ENCODE measurements at places on chromosomes 5 and 9.

DNA sequence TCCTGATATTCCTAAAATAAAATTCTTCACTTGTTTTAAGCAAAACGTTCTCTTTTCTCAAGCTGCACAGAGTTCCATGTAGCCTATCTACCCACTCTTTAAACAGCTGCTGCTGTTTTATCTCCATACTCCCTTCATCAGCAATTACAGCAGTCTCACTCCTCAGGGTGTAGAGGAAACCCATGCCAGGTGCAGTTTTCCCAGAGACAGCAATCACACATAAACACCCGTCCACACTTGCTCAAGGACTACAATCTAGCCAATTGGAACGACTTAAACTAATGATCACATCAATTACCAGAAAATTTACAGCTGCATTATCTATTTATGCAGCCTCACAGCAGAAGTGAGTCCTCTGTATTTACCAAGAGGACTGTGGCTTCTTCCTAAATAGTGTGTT, 141.7 kb downstream of the HTR1A start:
- no peak for DNase-seq

DNA sequence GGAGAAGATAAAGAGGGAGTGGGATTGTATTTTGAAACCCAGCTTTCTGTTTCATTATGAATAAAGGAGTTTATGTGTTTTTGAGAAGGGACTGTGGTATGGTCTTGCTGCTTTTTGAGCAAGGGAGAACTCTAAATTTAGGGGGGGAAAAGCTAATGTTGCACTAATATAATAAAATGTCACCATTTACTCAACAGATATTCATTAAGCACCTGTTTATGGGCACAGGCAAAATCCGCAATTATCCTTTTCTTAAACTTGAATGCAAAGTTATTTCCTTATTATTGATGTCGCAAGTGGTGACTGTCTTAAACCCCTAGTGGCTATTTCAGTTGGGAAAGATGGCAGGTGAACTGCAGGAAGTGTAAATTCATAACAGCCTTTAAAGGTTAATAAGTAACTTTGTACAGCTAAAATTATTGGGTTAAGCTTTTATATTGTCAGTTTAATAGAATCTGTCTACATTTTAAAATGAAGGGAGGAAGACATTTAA, 1.5 kb downstream of the CDC42SE2 start:
- DNase-seq, result no peak

DNA sequence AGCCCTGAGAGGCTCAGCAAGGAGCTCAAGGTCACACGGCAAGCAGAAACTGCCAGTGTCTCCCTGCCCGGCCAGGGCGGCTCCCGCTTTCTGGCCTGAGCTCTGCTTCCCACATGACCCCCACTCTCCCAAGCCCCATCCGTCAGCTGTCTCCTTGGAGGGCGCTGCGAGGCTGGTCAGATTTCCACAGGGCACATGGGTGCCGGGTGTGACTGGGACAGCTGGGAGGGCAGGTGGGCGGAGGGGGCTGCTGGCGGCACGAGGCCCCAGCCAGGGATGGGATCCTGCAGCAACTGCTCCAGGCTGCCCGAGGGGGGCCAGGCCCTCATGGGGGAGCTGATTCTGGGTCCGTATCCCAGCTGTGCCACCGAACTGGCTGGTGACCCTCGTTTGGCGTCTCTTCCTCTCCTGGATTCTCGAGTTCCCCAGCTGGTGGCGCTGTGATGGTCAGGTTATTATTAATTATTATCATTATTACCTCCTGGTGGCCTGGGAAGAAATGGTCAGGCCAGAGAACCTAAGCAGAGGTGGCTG, 12.9 kb upstream of the WDR38 start:
- no peak for DNase-seq

DNA sequence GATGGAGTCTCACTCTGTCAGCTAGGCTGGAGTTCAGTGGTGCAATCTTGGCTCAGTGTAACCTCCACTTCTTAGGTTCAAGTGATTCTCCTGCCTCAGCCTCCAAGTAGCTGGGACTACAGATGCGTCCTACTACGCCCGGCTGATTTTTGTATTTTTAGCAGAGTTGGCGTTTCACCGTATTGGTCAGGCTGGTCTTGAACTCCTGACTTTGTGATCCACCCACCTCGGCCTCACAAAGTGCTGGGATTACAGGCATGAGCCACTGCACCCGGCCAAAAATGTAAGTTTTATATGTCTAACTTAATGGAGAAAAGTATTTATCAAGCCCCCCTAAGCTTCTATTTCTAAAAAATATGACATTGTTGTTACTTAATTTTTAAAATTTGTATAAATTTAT, 98.2 kb upstream of the RIOK2 start:
- DNase-seq, result no peak

DNA sequence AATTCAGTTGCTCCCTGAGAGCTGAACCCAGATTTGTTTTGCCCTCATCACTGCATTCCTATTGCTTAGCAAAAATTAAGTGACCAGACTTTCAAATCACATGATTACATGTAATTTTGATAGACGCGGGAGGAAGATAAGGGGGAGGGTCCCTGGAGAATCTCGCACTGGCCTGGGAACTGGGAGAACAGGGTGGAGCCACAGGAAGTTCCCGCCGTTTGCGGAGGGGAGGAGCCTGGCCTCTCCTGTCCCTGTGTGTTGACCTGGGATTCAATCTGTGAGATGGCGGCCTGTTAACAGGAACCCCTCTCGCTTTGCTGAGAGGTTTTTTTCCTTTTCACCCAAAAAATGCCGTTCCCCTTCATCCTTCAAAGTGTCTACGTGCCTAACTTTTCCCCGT, 142.9 kb upstream of the OR13F1 start:
- no peak for DNase-seq

DNA sequence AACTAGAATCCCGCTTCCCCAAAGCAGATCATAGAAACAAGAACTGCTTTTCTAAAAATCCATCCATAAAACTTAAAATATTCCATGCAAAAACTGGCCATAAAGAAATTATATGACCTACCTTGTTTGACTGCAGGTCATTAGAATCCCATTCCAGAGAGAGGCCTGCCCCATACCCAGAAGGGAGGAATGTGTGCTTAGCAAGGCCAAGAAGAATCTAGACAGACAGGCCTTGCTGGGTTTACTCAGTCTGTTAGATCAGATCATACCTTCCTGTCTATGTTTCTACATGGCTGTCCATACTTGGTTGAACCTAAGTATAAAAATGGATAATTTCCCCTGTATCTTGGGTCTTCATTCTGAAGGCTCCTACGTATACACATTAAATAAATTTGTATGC, 358.8 kb upstream of the TRPC7 start:
- no peak for DNase-seq

DNA sequence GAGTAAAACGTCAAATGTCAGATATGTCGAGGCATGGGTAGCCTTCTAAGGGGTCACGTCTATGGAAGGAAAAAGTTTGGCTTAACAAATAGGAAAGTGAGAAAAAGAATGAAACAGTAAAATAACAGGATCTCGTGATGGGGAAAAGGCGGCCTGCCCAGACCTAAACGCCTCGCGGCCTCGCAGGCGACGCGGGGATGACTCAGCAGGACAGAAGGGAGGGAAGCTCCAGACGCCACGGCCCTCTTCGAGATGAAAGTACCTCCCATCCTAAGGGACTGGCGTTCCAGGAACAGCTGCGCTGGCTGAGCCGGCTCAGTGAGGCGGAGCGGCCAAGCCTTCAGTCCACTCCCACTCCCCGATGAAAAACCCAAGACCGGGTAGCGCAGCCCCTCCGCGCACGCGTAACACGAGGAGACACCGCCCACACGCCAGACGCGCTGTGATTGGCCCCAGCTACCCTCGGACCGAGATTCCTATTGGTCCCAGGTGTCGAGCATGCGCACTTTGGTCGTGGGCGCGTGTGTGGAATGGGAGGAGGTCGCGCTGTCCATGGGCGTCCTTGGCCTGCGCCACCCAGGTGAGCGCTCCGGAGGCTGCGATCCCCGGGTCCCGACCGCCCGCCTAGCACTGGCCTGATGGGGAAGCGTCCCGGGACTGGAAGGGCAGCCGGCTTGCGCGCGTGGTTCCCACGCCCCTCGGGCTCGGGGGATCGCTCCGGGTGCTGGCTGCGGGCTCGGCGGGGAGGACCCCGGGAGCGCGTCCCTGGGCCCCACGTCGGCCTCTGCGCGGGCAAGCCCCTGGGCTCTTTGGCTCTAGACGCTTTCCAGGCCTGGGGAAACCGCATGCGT, 588.5 kb downstream of the MTRR start:
- DNase-seq, result peak; percentile 80

DNA sequence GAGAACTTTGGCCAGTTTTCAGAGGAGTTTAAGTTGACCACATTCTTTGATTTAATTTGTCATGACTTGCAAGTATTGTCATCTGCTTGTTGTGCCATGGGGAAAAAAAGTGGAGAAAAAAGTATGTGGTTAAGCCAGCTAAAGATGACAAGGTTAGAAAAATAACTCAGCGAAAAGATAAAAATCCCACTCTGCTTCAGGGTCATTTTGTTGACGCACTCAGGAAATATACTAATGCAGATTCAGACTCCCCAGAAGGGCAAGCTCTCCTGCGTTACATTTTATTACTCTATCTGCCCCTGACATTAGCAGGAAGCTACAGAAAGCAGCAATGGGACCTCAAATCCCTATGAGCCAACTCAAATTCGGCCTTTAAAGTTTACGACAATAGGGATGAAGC, 27.6 kb upstream of the TESK1 start:
- DNase-seq, result no peak

GRCh38 chr5:62097361-62097760, 208.6 kb upstream of the KIF2A start:
- DNase-seq, result no peak

DNA sequence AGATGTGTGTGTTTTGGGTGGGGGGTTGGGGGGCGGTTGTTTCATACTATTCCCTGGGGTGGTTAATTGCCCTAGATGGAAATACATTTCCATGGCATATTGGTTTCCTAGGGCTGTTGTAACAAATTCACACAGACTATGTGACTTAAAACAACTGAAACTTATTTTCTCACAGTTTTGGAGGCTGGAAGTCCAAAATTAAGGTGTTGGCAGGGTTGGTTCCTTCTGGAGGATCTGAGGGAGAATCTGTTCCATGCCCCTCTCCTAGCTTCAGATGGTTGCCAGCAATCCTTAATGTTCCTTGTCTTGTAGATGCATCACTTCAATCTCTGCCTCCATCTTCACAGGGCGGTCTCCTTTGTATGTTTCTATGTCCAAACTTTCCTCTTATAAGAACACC, 353.7 kb upstream of the ACTBL2 start:
- DNase-seq, result no peak

DNA sequence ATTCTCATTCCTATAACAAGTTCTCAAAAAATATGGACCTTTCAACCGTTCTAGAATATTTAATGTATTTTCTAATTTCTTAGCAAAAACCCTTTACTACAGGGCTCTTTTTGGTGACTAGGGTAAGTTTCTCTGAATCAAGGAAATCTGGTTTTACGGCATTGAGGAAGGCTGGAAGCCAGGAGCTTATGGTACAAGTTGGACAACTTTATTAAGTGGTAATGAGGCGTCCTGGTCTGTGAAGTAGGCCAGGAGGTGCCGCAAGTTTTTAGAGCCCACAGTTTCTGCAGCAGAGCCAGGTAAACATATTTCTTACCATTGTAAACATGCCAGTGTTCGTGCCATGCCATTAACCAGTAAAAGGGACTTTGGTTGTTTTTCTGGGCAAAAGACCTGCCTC, 14.6 kb upstream of the C1QTNF3 start:
- no peak for DNase-seq

DNA sequence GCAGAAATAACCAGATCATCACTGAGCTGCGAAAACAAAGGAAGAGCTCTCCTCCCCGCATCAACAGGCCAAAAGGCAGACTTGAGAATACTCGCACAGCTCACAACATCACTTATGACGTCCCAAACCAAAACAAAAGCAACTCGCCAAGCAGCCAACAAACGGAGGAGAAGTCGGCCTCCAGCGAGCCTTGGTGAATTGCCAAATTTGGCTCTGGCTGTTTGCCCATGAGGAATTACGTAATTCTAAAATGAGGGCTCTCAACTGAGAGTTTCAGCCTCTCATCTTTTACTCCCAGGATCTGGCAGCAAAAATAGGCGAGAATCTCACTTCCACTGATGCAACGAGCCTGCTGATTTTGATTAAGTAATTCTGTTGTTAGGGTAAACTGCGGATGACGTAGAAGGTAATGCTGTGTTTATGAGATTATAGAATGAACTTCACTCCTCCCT, 51.7 kb upstream of the SEMA6A start:
- no peak for DNase-seq

- DNase-seq, result no peak
Observed at GRCh38 chr9:80789831-80790230, 899.5 kb downstream of the TLE1 start.

GRCh38 chr5:126054577-126055347, 368.4 kb upstream of the GRAMD2B start:
- no peak for DNase-seq

DNA sequence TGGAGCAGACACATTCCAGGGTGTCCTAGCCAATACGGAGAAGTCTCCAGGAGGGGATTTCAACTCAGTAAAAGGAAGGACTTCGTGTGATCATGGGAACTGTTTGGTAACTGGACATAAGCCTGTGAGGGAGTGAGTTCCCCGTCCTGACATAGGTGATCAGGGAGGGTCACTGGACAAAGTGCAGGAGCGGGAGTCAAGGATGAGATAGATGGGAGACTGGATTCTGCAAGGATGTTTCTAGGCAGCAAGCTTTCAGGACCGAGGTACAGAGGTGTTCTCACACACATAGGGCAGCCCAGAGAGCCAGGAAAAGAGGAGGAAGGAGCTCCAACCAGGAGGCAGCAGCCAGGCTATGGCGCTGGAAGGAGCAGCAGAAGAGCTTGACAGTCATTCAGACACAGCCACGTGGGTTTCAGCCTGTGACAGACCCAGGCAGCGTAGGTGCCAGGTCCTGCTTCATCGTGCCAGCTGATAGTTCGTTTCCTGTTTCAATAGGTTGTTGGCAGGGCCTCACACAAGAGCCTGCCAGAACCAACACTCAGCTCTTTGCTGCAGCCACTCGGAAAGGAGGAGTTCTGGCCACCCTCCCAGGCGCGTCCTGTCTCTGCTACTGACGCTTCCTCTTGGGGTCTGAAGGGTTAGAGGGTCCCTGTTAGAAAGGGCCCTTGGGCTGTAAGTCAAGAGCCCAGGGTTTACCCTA, 84.1 kb downstream of the AMBP start:
- DNase-seq, result no peak

GRCh38 chr5:94094793-94095441, 353.5 kb upstream of the POU5F2 start:
- DNase-seq, result no peak
